ENCODE measurements at places on chromosomes 1 and 21. TPM values are rescaled to one million over a fixed set of nuclear protein-coding genes. Genes with fewer than 3 reads are reported as not detected.

DNA sequence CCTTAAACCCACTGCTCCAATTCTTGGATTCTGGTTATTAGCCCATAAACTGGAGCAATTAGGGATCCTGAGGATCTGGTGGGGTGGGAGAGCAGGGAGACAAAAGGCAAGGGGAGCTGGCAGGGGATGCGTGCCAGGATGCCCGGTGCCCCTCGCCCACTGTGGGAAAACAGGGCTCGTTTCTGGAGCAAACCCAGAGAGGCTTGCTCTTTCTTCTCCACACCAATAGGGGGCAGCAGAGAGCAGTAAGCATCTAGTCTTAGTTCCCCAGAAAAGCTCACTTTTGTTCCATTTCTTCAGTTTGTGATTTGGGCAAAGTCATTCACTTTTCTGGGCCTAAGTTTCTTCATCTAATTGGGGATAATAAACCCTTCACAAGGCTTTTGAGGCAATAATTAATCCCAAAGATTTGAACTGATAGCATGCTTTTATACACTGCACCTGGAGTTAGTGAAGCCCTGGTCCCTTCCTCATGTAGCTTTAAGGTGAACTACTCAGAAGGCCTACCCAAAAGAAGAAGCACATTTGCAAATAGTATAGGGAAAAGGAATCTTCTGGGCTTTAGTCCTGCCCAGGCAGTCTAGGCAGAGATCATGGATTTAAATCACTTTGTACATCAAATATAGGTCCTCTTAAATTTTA lies 160.6 kb upstream of the USP24 start:
- peak; percentile 61 for DNase-seq

DNA sequence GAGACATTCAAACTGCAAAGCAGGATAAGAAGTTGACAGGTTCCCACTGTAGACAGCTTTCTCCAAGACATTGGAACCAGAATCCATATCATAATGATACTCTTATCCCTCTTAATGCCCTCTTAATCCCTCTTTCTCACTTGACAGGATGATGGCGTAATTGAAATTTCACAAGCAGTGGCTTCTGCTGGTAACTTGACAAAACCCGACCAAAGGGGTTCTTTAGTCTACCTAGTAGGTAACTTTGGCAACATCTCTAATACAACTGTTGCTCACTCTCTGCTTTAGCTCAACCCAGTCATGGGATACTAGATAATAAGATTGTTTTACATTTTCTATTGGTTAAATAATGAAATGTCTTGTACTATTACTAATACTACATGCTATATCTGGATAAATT lies 34.7 kb downstream of the S100A10 start:
- peak; percentile 13 for DNase-seq

GRCh38 chr1:69528376-69528775 lies 39.3 kb upstream of the LRRC7 start:
- no peak for DNase-seq

DNA sequence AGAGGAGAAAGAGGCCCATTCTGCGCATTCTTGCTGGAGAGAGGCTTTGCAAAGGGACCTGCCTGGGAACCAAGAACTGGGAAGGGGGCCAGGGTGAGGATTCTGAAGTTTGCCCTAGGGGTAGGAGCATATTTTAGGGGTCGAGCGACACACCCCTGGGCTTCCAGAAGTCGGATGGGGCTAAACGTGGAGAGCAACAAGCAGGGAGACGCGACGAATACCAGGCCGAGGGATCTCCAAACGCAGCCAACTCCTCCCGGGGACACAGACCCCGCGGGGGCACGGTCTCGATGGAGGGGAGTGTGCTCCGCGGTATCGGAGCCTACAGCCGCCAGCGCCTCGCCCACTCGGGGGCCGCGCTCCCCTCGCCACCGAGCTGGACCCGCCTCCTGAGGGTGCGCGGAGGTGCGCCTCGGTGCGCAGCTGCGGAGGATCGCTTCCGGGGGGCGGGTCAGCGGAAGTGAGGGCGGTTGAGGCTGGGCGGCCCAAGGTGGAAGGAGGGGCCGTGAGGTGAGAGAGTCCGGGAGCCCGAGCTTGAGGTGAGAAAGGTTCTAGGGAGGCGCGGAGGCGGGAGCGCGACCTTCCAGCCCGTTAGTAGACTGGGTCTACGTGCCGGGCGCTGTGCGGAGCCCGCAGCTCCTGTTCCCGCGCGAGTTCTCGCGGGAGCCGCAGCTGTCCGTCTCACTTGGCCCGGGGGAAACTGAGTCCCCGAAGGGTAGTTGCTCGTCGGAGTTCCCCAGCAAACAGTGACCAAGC lies at the start of gene MTFR1L:
Gene MTFR1L (plus strand): TSS at position 464 of the 756 bp plus-strand sequence. CDS start 3,151 bp downstream, outside the sequence.
- peak; percentile 85 for DNase-seq

DNA sequence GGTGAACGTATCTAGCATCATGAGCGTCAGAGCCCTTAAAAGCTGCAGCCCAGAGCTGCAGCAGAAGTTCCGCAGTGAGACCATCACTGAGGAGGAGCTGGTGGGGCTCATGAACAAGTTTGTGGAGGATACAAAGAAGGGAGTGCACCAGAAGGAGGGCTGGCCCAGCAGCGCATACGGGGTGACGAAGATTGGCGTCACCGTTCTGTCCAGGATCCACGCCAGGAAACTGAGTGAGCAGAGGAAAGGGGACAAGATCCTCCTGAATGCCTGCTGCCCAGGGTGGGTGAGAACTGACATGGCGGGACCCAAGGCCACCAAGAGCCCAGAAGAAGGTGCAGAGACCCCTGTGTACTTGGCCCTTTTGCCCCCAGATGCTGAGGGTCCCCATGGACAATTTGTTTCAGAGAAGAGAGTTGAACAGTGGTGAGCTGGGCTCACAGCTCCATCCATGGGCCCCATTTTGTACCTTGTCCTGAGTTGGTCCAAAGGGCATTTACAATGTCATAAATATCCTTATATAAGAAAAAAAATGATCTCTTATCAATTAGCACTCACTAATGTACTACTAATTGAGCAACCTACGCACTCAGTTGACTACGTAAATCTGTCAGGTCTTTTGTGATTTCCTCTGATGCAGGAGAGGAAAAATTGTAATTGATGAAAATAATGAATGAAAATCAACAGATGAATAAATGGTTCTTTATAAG lies 2.8 kb downstream of the CBR1 start:
- no peak for DNase-seq

GRCh38 chr1:156994277-156994676 lies 51.3 kb downstream of the ARHGEF11 start:
- DNase-seq = no peak

Gene NID1
- total RNA-seq = 0.66 TPM

GRCh38 chr1:32151319-32151787 lies 28.1 kb upstream of the TXLNA start:
- DNase-seq = peak; percentile 93

Gene SPATA45
- total RNA-seq = not detected

DNA sequence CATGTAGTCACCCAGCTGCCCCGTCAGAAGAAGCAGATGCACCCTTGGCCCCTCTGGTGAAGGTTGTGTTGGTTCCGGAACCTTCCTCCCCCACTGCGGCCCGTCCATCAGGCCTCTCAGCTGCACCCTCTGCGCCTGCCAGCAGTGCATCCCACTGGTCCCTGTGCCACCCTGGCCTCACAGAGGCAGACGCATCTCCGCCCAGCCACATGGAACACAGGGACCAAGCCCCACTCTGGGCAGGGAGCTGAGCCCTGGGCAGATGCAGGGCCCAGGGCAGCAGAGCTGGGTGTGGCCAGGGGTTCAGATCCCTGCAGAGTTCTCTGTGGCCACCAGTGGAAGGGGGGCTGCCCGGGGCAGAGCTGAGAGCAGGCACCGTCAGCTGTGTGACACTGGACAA lies 50.6 kb downstream of the SLC19A1 start:
- DNase-seq = no peak

GRCh38 chr1:41805771-41806471 lies 112.8 kb downstream of the HIVEP3 start:
- DNase-seq = no peak

DNA sequence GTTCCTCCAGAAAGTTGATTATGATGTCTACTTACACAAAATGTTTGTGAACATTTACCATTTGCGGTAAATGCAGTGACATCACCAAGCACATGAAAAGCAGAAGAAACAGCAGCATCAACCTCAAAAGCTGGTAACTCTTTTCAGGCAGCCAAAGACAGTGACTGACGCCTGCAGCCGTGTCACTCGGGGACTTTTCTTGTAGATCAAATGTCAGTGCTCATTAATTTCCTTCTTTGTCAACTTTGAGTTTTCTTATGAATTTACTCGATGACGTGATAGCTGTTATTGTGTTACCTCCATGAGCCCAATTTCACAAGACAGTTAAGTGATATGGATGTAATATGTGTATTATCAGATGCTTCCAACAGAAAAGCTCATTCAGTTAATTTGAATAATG lies 92.5 kb downstream of the RIPK4 start:
- no peak for DNase-seq

Gene LMX1A
- total RNA-seq = not detected

DNA sequence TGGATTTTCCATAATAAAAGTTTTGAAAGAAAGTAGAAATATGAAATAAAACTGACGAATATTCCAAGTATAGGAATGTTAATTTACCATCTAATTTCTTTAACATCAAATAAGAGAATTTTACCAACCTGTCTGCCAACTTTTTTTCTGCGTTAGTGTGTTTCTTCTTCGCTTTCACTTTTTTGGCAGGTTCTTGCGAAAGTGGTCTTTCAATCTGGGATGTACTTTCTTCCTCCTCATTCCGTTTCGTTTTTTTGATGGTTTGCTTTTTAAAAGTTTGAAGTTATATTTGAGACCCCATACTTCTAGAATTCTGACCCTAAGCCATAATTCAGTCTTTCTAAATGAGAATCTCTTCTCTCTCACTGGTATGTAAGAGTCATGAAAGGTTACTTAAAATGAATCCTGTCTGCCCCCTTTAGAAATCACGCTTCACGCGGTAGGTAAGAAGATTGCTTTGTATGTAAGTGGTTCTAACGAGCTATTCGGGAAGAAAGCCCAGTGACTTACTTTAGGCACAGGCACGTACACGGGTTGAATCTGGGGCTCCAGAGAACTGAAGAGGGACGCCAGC lies 580 bp downstream of the RBM34 start:
- DNase-seq = peak; percentile 31

GRCh38 chr1:11761988-11762406 lies at the start of gene C1orf167:
C1orf167 (plus strand) TSS chr1:11762193; CDS start chr1:11764401, 2,208 bp downstream.
- no peak for DNase-seq

DNA sequence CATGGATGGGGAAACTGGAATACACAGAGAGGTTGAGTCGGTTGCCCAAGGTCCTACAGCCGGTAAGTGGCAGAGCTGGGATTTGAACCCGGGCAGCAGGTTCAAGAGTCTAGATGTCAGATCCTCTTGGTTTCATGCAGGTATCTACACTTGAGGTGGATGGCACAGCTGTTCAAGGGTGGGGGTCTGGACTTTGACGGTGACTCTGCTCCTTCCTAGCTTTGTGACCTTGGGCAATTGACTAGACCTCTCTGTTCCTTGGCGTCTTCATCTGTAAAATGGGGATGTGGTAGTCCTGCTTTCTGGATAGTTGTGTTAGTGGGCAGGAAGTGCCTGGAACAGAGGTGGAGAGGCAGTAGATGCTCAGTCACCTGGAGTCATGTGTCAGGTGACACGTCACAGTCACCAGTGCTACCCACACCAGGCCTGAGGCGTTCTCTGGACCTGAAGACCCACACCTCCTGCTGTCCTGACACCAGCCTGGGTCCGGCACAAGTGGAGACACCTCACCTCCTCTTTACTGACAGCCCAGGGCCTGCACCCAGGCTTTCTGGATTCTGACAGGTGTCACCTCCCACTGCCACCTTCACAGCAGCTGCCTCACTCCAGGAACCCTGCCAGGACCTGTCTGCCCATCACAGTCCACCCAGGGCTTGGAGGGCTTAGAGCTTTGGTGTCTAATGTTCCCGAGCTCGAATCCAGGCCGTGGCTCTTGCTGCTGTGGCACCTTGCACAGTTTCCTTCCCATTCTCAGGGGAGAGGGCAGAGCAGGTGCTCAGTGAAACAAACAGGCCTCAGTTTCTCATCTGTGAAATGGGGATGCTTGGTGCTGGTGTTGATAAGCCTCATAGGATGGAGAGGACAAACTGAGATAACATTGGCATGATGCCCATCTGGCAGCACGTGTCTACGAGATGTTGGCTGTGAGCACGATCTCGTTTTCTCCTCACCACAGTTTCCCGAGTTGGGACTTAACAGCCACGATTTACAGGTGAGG lies 83.2 kb upstream of the RUNX3 start:
- DNase-seq = no peak

DNA sequence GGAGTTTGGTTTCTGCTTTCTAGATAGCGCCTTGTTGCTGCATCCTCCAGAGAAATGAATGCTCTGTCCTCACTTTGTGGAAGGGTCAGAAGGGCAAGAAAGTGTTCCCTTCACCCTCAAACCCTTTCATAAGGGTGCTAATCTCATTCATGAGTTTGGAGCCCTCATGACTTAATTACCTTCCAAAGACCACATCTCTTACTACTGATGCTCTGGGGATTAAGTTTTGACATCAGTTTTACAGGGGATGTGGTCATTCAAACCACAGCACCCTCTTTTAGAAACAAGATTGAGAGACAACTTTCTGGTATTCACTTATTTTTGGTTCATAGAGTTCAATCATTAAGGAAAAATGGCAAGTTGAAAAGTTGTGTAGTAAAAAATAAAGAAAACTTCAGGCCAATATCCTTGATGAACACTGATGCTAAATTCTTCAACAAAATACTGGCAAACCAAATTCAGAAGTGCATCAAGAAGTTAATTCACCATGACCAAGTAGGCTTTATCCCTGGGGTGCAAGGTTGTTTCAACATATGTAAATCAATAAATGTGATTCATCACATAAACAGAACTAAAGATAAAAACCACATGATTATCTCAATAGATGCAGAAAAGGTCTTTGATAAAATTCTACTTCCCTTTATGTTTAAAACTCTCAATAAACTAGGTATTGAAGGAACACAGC lies 442.1 kb downstream of the PTBP2 start:
- no peak for DNase-seq

GRCh38 chr1:41360074-41360785 lies 1.0 kb upstream of the FOXO6 start:
- no peak for DNase-seq

GRCh38 chr1:150212070-150212469 lies 23.8 kb downstream of the ANP32E start:
- no peak for DNase-seq

DNA sequence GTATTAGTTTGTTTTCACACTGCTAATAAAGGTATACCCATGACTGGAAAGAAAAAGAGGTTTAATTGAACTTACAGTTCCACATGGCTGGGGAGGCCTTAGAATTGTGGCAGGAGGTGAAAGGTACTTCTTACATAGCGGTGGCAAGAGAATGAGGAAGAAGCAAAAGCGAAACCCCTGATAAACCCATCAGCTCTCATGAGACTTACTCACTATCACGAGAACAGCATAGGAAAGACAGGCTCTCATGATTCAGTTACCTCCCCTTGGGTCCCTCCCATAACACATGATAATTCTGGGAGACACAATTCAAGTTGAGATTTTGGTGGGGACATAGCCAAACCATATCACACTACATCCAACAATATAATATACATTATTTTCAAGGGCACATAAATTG lies 145.7 kb upstream of the BARHL2 start:
- no peak for DNase-seq

Gene DDR2
- total RNA-seq = 145 TPM
